ENCODE measurements at places on chromosomes 6 and 20.

GRCh38 chr20:61263084-61263695, 11.1 kb downstream of the CDH4 start:
- H3K27me3 ChIP-seq: no peaks in the 10 kb centered on the region
- no peak overlapping the region for H3K4me3 ChIP-seq
- DNase-seq: peak; percentile 47
- H3K4me1 ChIP-seq: no peaks in the 10 kb centered on the region

DNA sequence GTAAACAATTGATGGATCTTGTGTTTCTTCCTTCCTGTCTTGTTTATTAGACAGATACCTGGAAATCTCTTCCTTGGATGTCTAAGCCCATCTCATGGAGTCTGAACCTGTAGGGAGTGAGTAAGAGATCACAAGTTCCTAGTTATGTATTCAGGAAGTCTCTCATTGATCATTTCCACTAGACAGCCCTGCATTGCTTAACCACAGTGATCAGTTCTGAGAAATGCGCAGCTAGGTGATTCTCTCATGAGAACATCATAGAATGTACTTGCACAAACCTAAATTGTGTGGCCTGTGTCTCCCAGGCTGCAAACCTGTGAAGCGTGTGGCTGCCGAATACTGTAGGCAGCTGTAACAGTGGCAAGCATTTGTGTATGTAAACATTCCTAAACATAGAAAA, 39.1 kb downstream of the FAM120B start:
- no peaks in the 10 kb centered on the region for H3K27me3 ChIP-seq
- no peaks in the 10 kb centered on the region for H3K36me3 ChIP-seq
- H3K4me1 ChIP-seq: no peaks in the 10 kb centered on the region
- no peak for DNase-seq

- H3K36me3 ChIP-seq: no peaks in the 10 kb centered on the region
- H3K4me1 ChIP-seq: no peaks in the 10 kb centered on the region
- H3K4me3 ChIP-seq: no peak overlapping the region
- H3K27ac ChIP-seq: no peak overlapping the region
- no peaks in the 10 kb centered on the region for H3K27me3 ChIP-seq
- DNase-seq: no peak
These were observed 179.1 kb downstream of the SYNE1 start for GRCh38 chr6:152457949-152458624.

GRCh38 chr6:118551063-118552053, 3.3 kb downstream of the PLN start:
- DNase-seq: no peak
- H3K27me3 ChIP-seq: no peaks in the 10 kb centered on the region
- H3K36me3 ChIP-seq: no peaks in the 10 kb centered on the region

- no peaks in the 10 kb centered on the region for H3K4me1 ChIP-seq
- H3K4me3 ChIP-seq: no peak overlapping the region
- no peak overlapping the region for H3K27ac ChIP-seq
- no peaks in the 10 kb centered on the region for H3K27me3 ChIP-seq
- H3K36me3 ChIP-seq: no peaks in the 10 kb centered on the region
- no peak for DNase-seq
These were observed 18.4 kb downstream of the TTK start for GRCh38 chr6:80022803-80023202.

GRCh38 chr6:166237617-166238016, 70.0 kb upstream of the TBXT start:
- DNase-seq: no peak
- H3K4me1 ChIP-seq: no peaks in the 10 kb centered on the region
- no peak overlapping the region for H3K4me3 ChIP-seq
- no peaks in the 10 kb centered on the region for H3K27me3 ChIP-seq
- no peak overlapping the region for H3K27ac ChIP-seq
- H3K36me3 ChIP-seq: no peaks in the 10 kb centered on the region

DNA sequence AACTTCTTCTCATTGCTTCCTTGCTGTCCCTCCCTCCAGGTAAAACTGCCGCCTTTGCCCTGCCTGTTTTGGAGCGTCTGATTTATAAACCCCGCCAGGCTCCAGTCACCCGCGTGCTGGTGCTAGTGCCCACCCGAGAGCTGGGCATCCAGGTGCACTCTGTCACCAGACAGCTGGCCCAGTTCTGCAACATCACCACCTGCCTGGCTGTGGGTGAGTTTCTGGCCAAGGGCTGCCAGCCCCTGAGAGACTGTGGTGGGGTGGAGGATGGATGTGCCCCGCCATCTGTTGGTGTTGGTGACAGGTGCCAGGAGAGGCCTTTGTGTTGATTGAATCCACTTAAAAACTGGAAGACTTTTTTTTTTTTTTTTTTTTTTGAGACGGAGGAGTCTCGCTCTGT, 9.5 kb downstream of the DDX27 start:
- H3K4me3 ChIP-seq: no peak overlapping the region
- H3K27me3 ChIP-seq: no peaks in the 10 kb centered on the region
- no peaks in the 10 kb centered on the region for H3K36me3 ChIP-seq
- DNase-seq: no peak
- no peaks in the 10 kb centered on the region for H3K4me1 ChIP-seq
- no peak overlapping the region for H3K27ac ChIP-seq

DNA sequence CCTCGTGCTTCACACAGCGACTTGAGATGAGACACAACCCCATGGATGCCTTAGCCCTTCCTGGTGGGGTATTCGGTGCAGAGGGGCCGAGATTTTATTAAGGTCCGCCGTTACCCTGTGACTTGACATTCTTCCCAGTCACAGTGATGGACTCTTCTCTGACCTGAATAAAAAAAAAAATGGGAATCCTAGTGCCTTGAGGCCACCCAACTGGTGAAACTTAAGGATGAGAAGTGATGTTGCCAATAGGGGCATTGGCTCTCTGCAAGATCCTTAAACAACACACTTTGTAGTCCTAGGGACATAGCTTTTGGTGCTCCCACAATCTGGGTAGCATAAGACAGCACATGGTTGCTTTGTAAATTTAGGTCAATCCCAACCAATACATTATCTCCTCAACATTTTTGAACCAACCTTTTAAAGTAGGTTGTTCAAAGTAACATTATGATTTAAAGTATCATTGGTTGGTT, 814 bp upstream of the ADNP start:
- H3K4me3 ChIP-seq: peak overlapping the region; percentile 77
- H3K27ac ChIP-seq: peak overlapping the region; percentile 99
- no peak for DNase-seq
- no peaks in the 10 kb centered on the region for H3K36me3 ChIP-seq

DNA sequence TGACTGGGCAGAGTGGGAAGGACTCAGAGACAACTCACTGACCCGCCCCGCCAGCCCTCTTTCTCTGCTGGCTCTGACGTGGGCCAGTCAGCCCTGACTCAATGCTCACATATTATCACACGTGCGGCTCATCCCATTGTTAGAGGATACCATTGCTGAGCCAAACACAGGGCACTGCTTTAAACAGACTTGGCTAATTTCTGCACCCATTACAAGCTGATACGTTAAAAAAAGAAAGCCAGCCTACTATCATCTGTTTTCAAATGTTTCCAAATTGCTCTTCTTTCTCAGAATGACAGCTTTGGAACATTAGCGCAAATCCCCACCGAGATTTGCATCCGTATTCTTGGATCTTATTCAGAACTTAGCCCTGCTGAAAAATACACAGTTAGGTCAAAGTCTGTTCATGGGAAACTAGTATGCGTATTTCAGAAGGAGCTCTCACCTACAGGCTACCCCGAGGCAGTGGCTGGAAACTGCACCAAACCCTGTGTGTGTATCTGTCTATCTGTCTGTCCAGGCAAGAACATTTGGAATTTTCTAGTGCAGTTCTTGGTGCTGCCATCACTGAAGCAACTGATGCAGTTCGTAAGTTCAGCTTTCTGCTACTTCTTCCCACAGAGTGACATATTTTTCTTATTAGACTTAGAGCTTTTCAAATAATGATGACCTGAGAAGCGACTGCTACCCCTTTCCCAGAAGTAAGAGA, 32.8 kb downstream of the RAMACL start:
- H3K4me1 ChIP-seq: no peaks in the 10 kb centered on the region
- no peaks in the 10 kb centered on the region for H3K36me3 ChIP-seq
- H3K27ac ChIP-seq: peak overlapping the region; percentile 37
- H3K4me3 ChIP-seq: no peak overlapping the region
- DNase-seq: no peak

GRCh38 chr6:46051962-46052361, 36.3 kb upstream of the CLIC5 start:
- H3K4me3 ChIP-seq: no peak overlapping the region
- no peaks in the 10 kb centered on the region for H3K36me3 ChIP-seq
- H3K4me1 ChIP-seq: no peaks in the 10 kb centered on the region
- H3K27me3 ChIP-seq: no peaks in the 10 kb centered on the region

- DNase-seq: no peak
- no peak overlapping the region for H3K27ac ChIP-seq
- H3K4me3 ChIP-seq: peak overlapping the region; percentile 64
- H3K36me3 ChIP-seq: no peaks in the 10 kb centered on the region
- H3K4me1 ChIP-seq: peaks cover 32% of the 10 kb centered on the region
These were observed 49.7 kb downstream of the NOL4L start for GRCh38 chr20:32535316-32535952.

- H3K27me3 ChIP-seq: no peaks in the 10 kb centered on the region
- DNase-seq: no peak
- no peak overlapping the region for H3K4me3 ChIP-seq
- peaks cover 91% of the 10 kb centered on the region for H3K4me1 ChIP-seq
These were observed 4.7 kb downstream of the ZMYND8 start for GRCh38 chr20:47351643-47352331.

GRCh38 chr20:6863798-6864201, 96.3 kb downstream of the BMP2 start:
- DNase-seq: no peak
- H3K36me3 ChIP-seq: no peaks in the 10 kb centered on the region
- H3K4me3 ChIP-seq: no peak overlapping the region
- H3K4me1 ChIP-seq: no peaks in the 10 kb centered on the region
- H3K27ac ChIP-seq: no peak overlapping the region

- DNase-seq: peak; percentile 0
- H3K4me3 ChIP-seq: no peak overlapping the region
- no peaks in the 10 kb centered on the region for H3K27me3 ChIP-seq
These were observed 71.0 kb upstream of the SLC22A16 start for GRCh38 chr6:110547266-110547964.

DNA sequence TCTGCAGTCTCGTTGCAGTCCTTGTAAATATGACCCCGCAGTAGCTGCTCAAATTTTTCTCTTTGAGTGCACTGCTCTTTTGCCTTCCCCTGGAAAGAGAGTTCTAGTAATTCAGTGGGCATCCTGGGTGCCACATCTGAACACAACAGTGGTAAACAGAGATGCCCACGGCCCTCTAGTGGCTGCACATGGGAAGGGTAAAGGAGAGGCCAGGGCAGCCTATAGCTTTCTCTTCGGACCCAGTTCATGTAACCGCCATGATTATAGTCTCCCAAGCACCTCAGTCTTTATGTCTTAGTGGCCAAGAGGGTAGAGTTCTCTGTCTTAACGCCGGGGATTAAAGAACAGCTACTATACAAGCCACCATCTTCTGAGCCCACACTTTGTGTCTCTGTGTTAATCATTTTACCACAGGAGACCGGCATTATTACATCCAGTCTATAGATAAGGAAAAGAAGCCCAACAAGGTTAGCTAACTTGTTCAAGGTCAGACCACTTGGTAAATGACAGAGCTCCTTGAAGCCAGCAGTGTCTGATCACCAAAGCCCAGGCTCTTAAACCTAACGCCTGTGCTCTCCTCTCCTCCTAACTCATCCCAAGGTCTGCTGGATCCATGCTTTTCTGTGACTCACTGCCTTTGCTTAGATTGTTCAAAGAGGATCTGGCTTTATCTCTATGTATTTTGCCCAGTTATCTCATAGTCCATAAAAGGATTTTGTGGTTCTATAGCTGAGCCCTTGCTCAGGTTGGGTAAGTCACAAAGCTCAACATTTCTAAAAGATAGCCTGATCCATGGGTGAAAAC, 81.8 kb downstream of the ISM1 start:
- H3K27ac ChIP-seq: no peak overlapping the region
- DNase-seq: peak; percentile 43
- H3K36me3 ChIP-seq: no peaks in the 10 kb centered on the region
- no peaks in the 10 kb centered on the region for H3K27me3 ChIP-seq

- H3K4me3 ChIP-seq: no peak overlapping the region
- H3K27me3 ChIP-seq: no peaks in the 10 kb centered on the region
- no peaks in the 10 kb centered on the region for H3K36me3 ChIP-seq
- no peak for DNase-seq
These were observed 58.3 kb upstream of the TMEM181 start for GRCh38 chr6:158501360-158502262.

DNA sequence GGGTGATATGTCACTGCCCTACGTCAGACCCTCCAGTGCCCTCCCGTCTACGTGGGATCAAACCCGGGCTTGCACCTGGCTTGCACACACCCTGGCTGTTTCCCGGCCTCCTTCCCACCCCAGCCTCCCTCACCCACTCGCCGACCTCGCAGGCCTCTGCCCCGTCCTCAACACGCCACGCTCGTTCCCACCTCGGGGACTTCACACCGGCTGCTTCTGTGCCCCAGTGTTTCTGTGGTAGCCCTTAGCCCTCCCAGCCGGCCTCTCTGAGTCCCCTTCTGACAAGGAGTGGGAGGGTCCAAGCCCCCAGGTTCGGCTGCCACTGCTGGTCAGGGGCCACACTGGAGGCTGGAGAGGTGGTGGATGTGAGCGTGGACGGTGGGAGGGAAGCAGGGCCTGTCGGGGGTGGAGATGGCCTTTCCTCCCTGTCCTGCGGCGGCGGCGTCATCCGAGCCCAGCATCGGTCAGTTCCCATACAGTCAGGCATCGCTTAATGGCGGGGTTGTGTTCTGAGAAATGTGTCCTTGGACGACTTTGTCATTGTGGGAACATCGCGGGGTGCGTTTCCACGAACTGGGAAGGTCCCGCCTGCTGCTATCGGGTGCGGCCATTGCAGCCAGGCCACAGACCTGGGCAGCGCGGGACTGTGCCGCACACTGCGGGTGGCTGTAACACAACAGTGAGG, 11.4 kb upstream of the KIF25 start:
- H3K4me1 ChIP-seq: no peaks in the 10 kb centered on the region
- H3K4me3 ChIP-seq: no peak overlapping the region
- H3K36me3 ChIP-seq: no peaks in the 10 kb centered on the region
- H3K27ac ChIP-seq: no peak overlapping the region
- no peak for DNase-seq

All from testis (tissue), 5 donors.